ENCODE measurements at places on chromosomes 1 and 21.

DNA sequence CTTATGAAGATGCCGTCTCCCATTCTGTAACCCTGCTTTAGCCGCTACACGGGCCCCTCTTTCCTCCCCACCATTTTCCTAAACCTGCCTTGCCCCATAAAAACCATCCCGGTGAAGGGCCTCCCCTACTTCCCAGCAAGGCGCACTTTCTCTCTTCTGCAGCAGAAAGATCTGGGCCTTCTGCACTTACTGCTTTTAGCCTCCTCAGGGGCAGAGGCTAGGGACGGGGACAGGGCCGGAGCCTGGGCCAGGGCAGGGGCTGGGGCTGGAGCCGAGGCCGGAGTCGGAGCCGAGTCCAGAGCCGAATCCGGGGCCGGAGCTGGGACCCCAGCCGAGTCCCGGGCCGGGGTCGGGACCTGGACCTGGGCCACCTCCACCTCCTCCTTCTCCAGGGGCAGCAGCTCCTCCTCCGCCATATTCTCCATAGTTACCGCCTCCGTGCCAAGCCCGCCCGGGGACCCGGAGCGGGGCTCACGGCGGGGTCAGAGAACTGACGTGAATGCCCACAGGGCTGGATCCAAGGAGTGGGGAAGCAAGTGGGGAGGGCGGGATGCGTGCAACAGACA, 382 bp downstream of the TRMT1L start:
- peak; percentile 49 for DNase-seq

DNA sequence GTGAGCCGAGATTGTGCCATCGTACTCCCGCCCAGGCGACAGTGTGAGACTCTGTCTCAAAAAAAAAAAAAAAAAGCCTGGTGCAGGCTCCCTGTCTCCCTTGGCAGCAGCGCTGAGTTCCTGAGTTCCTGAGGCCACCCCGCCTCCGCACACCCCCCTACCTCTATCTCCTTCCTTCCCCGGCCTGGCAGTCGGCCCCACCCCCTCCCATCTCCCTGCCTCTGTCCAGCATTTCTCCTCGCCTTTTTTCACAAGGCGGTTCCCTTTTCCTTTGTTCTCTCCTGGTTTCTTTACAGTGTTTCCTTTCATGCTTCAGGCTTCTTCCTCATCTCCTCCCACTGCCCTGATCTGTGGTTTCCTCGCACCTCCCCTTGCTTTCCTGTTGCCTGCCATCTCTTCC, 2.7 kb downstream of the RORC start:
- DNase-seq: no peak

GRCh38 chr1:155006601-155007101, 4.0 kb downstream of the ZBTB7B start:
- peak; percentile 71 for DNase-seq

DNA sequence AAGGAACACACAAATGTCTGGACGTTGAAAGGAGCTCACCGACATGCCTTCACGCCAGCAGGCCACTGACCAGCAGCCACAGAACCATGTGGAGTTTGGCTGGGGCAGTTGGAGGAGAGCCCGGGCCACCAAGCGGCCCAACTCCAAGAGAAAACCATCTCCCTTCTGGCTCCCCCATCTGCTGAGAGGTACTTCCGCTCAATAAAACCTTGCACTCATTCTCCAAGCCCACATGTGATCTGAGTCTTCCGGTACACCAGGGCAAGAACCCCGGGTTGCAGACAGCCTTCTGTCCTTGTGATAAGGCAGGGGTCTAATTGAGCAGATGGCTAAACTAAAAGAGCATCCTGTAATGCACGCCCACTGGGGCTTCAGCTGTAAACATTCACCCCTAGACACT, 24.4 kb downstream of the RGS4 start:
- no peak for DNase-seq

- DNase-seq: no peak
Measured at GRCh38 chr1:33573661-33574060, 101.2 kb downstream of the ZSCAN20 start.

DNA sequence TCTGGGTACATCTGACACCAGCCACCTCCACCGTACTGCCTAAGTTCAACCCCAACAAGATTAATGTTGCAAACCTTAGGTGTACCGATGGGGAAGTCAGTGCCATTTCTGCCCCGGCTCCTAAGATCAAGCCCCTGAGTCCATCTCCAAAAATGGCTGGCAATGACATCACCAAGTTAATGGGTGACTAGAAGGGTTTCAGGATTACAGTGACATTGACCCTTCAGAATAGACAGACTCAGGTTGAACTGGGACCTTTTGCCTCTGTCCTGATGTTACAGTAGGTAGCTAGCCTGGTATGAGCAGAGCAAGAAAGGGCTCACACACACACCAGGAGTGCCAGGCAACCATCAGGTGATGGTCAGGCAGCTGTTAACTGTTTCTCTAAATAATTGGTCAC, 21.7 kb upstream of the ZMYM6 start:
- DNase-seq: no peak

Measured in CD4-positive, alpha-beta T cell treated with Interleukin-17A for 1 hour (primary cell).